GM04504 (cell line): ENCODE measurements at places on chromosomes 7 and 10.

- no peak for DNase-seq
Measured at GRCh38 chr10:44301781-44302355, 83.0 kb downstream of the CXCL12 start.

- no peak for DNase-seq
Measured at GRCh38 chr7:44729949-44730590, 18.6 kb upstream of the ZMIZ2 start.

DNA sequence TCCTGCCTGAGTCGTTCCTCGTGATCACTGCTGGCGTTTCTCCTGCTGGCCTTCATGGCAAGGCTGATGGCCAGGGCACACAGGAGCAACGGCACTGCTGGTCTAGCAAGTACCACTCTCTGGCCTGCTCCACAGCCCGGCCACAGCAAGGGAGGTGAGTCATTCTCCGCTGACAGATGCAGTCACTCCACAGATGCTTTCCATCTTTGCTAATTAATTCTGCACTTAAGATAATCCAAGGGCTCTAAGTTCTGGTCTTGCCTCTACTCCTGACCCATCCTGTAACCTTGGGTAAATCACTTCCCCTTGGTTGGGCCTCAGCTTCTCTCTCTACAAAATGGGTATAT, 244.4 kb downstream of the RPS24 start:
- peak; percentile 74 for DNase-seq

GRCh38 chr10:93711891-93712290, 9.5 kb upstream of the FRA10AC1 start:
- no peak for DNase-seq

DNA sequence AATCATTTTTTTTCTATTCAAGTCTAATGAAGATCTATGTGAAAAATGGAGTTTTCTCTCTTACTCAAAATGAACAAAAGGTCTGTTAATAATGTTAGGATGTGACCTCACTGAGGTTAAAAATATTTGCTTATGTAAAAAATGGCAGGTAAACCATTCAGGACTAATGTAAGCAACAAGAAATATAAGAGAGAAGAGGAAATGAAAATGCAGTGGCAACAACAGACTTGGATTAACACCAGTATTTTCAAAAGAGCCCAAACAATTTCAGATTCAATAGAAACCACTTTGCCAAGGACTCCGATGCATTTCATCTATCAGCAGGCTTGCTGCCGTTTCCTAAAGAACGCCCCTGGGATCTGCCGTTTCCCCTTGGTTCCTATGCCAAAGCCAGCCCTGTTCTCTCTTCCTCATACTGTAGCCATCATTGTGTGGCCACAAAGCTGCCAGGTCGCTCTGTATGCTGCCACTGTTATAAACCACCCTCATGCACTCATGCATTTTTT, 66.4 kb downstream of the MTURN start:
- DNase-seq: no peak

- no peak for DNase-seq
Measured at GRCh38 chr7:16528520-16528919, 1.9 kb downstream of the LRRC72 start.

DNA sequence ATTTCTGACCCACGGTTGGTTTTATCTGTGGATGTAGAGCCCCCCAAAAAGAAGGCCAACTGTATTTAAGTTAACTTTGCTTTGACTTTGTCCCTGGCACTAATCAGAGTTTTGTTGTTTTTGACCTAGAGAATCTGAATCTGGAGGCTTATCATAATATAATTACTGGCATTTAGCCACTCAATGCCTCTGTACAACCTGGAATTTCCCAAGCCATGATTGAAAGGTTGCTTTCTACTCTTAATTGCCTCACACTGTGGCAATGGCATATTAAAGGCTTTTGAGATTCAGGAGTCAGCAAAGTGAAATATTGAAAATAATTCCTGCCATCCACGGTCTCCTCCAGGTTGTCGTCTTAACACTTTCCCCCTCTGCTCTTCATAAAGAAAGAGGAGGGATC, 205.2 kb upstream of the GHITM start:
- no peak for DNase-seq
